ENCODE measurements at places on chromosomes 5 and 9.

DNA sequence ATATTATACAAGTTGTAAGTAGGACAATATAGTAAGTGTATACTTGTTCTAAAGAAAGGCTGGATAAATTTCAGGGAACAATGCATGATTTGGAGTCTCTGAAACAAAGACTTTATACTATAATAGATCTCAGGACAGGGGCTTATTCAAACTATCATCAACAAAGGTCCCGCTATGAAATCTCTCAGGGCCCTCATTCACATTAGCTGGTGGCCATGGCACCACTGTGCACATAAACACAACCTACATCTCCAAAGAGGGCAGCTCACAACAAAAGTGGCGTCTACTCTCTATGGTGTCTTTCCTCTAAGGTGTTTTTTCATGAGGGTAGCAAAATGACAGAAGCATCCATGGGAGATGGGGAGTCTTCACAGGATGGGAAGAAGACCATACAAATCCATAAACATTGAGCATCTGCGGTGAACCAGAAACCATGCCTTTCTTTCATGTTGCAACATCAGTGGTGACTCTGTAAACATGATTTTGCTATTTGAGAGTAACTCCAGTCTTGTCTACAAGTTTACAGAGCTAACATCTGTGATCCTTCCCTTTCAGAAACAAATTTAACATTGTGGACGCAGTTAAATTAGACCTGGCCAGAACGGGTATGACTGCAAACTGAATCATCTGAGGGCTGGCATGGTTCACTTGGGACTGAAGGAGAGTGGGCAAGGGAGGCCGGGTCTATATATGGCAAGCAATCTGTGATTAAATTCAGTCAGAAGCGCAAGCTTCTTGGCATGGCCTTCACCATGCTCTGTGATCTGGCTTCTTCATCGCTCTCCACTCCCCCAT lies 5.5 kb downstream of the TTLL11 start:
- DNase-seq = no peak

DNA sequence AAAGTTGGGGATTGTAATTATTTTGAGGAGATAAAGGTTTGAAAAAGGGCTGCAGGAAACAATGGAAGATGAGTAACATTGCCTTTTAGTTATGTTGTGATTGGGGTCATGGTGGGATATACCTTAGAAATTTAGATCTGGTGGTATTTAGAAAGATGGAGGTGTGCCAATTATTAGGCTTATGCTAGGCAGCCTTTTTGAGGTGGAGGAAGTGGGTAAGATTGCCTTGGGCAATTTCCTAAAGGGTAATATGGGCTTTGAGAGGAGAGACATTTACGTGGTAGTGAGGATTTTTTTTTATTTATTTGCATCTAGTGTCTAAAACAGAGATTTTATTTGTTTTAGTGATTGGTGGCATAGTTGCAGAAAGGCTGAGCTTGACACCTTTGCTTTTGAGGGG lies 10.5 kb downstream of the HSPA4 start:
- no peak for DNase-seq

GRCh38 chr9:92496396-92497176 lies 14.3 kb upstream of the ASPN start:
- no peak for DNase-seq

- no peak for DNase-seq
Measured at GRCh38 chr9:28810388-28811075, 1237.3 kb upstream of the C9orf72 start.

- DNase-seq = peak; percentile 64
Measured at GRCh38 chr5:18745988-18746615, 1111.8 kb downstream of the TAF11L14 start.

DNA sequence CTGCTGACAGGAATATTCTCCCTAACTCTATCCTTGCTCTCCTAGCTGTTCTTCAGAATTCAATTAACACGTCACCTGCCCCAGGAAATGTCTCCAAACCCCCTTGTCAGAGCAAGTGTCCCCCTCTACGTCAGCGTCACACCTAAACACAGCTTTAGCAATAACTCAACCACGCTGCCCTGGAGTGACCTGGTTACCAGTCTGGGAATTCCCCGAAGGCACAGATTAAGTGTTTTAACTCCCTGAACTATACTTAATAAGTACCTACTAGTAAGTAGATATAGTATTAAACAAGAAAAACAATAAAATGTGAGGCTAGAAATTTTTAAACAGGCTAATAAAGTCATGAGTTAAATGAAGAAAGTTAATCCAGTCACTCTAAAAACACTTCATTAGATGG lies 78.4 kb downstream of the FANCC start:
- no peak for DNase-seq

- no peak for DNase-seq
Measured at GRCh38 chr5:59335544-59335943, 558.0 kb downstream of the PDE4D start.

- DNase-seq = no peak
Measured at GRCh38 chr5:133322743-133323142, 270.9 kb downstream of the HSPA4 start.

DNA sequence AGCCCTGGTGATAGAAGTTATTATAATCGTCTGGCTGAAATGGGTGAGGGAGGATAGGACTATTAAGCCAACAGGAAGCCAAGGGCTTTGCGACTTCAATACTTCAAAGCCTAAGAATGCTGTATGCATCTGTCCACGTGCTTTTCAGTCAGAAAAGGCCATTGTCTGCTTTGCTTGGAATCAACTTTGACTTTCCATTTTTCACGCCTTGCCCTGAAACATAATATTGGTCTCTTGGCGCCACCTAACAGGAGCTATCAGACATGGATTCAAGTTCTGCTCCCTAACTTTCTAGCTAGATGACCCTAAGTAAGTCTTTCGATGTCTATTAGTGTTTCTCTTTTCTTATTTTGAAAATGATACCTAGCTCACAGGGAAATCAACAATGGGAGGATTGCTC lies 572.6 kb downstream of the TLR4 start:
- DNase-seq = no peak

DNA sequence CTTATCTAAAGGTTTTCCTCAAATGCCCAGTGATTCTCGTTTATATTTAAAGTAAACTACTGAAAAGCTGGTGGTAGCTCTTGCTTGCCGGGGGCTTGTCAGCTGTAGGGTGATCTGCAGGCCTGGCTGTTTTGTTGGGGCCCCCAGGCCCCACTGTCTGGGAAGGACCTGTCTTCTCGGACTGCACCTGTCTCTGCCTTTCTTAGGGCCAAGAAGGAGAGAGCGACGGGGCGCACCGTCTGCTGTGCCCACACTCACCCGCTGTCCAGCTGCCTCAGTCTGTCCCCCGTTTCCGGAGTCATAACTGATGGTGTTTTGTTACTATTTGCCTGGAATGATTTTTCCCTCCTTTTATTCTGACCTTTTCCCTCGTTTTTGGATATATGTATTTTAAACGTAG lies 94.1 kb upstream of the CACNA1B start:
- no peak for DNase-seq

DNA sequence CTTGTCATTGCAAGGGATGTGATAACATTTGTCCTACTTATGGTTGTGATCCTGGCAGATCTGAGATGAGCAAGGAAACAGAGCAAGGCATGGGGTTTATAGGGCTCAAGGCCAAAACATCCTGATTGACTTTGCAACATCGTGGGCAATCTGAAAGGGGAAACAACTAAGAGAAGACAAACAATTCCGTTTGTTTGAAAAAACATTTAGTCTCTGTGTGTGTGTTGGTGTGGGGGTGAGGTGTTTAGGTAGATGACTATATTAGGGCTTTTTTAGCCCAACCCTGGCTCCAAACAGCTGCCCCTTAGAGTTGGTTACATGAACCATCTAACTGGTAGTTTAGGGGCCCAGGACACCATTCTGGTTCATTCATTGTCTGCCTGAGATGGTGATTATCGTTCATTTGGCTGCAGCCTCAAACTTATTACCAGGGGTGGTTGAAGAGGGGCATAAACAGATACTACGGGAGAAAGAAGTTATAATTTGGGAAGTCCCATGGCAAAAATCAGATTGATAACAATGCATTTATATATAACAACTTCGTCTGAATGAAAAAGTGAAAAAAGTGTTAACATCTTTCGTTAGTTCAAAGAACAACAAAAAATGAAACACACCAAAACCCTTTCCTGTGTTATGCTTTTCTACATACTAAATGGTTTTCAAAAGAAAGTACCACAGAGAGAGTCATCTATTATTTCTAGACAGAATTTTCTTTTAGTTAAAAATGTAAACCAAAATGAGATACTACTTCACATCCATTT lies 5.7 kb downstream of the FYB1 start:
- DNase-seq = peak; percentile 49

DNA sequence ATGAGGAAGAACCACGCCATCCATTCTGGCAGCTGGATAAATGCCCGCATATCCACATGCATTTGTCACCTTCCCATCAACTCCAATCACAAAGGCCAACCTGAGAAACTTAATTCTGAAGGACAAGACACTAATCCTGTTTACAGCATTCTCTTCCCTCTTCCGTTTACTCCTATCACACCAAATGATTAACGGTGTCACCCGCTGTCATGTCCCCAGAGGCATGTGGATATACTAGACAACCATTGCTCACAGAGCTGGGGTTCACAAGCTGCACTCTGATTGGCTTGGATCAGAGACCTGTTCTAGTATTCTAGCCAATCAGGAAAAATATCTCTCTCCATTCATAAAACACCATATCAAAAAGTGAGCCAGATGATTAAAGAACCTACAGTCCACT lies 3.6 kb downstream of the MACROH2A1 start:
- DNase-seq = no peak

DNA sequence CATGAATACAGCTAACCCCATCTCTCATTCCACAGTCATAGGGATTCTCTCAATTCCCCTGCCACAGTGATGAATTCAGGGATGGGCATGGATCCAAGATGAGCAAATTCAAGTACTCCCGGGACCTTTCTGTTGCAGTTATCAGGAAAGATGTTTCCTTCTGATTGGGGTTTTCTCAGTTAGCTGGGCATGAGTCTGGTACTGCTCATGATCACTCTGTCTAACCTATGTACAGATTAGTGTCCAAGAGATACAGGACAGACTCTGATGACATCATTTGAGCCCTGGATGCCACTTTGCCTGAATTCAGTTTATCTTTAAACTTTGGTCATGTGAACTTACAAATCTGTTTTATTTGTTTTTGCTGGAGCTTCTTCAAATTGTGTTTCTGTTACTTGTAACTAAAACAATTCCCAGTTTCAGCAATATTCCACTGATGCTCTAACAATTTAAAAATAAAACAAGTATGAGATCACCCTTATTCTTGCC lies 257.7 kb upstream of the KLF9 start:
- DNase-seq = no peak

- no peak for DNase-seq
Measured at GRCh38 chr5:38777111-38777510, 68.7 kb upstream of the OSMR start.

DNA sequence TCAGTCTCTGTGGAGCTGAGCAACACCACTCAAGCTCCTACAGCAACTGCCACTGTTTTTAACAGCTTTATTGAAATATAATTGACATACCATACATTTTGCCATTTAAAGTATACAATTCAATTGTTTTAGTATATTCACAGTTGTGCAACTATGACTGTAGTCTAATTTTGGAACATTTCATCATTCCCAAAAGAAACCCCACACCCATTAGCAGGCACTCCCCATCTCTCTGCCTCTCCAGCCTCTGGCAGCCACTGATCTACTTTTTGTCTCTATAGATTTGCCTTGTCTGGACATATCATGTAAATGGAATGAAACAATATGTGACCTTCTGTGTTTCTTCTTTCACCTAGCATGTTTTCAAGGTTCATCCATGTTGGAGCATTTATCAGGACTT lies 43.5 kb downstream of the RUSC2 start:
- no peak for DNase-seq

GRCh38 chr5:57307516-57307915 lies 133.7 kb downstream of the GPBP1 start:
- DNase-seq = no peak

GRCh38 chr9:14243514-14244042 lies 70.4 kb downstream of the NFIB start:
- no peak for DNase-seq

- DNase-seq = no peak
Measured at GRCh38 chr5:154701181-154701580, 54.0 kb upstream of the LARP1 start.

DNA sequence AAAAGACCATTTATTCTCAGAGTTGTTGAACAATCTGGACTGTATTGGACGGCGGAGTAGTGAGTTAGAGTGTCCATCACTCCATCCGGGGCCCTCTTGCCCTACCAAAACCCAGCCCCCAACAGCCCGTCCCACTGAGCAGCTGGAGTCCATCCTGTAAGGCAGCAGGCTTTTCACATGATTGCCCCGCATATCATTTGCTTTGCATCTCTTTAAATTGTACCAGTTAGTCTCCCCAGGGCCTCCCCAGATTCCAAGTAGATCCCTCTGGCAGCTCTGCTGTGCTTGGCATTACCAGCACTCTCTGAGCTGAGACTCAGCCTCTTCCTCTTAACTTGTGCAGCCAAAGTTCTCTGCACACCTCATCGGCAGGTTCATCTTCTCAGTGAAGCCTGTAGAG lies 48.6 kb upstream of the ADCY2 start:
- DNase-seq = no peak

DNA sequence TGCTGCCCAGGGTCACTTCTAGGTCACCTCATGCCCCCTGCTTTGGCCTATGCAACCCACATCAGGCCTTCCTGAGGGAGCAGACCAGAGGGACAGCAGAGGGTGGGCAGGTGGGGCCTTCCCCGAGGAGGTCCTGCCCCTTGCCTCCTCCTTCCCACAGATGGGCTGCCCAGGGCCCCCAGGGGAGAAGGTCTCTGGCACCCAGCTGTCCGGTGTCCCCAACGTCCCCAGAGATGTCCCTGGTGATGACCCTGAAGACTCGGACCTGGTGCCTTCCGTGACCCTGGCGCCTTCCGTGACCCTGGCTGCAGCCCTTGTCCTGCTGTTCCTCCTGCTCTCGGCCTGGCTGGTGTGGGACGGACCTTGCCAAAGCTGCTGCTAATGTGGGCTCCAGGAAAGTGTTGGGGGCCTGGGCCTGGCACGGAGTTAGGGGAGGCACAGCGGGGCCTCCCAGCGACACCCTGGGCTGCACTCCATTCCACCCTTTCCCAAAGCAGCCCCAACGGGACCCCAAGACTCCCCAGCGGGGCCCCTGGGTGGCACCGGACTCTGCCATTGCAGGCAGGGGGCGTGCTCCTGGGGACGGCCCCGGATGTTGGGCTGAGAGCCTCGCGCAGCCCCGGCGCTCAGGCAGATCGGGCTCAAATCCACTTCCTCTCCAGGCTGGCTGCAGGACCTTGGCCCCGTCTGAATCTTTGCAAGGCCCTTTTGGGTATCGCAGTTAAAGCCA lies 6.8 kb upstream of the SLC2A6 start:
- no peak for DNase-seq

GRCh38 chr5:38509185-38509584 lies 47.3 kb downstream of the LIFR start:
- no peak for DNase-seq

- no peak for DNase-seq
Measured at GRCh38 chr5:172581315-172581714, 59.7 kb upstream of the NEURL1B start.

- no peak for DNase-seq
Measured at GRCh38 chr9:36969216-36969771, 64.8 kb downstream of the PAX5 start.
